T-helper 2 cell (primary cell): ENCODE measurements at places on chromosomes 11 and 22.

DNA sequence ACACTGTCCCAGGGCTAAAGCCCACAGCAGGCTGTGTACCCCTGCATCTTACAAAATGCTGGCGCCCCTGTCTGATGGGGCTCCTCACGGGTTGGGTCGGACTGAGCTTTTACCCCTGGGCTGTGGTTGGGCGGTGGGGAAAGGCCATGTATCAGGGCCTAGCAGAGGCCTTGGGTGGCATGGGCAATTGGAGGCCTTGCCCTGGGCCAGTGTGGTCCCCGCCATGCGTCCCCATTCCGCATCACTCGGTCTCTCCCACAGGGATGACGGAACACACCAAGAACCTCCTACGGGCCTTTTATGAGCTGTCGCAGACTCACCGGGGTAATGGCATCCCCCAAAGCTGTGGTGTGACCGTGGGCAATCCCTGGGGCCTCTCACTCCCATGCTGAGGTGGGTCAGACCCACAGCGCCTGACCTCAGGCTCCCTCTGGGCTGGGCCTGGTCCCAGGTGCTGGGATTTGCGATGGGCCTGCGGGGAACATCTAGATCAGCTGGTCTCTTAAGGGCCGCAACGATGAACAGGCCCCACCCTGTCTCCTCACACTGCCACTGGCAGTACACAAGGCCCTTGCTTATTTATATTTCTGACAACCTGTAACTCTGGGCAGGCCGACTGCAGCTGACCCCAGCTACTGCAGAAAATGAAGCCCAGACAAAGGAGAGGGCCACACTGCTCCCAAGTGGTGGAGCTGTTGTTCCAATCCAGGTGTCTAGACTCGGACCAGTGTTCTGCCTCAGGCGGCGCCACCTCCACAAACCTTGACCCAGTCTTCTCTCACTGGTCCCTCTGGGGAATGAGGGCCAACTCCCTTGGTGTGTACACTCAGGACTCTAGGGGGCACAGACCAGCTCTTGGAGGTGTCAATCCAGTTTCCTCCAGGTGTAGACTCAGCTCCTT is 12.3 kb downstream of the SLC16A8 start:
- DNase-seq, result no peak

- DNase-seq, result no peak
Measured at GRCh38 chr22:30655532-30655931, 12.1 kb downstream of the DUSP18 start.

- no peak for DNase-seq
Measured at GRCh38 chr11:112543390-112543789, 282.7 kb upstream of the PLET1 start.

DNA sequence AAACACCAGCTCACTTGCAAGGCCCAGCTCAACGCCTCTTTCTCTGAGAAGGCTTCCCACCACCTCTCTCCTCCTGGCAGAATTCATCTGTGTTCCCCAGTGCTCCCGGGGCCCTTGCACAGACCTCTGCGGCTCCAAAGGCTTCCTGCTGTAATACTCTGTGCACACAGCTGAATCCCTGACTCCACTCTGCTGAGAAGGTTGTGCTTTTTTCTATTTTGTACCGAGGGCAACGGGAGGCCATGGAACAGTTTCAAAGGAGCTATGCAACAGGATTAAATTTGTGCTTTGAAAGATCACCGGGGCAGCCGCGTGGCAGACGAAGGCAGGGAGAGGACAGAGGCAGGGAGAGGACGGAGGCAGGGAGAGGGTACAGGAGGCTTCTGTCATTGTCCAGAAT is 49.2 kb upstream of the SYT7 start:
- no peak for DNase-seq

GRCh38 chr11:28146123-28146751 is 38.0 kb downstream of the METTL15 start:
- DNase-seq, result no peak

GRCh38 chr11:108580043-108580442 is 13.5 kb downstream of the EXPH5 start:
- no peak for DNase-seq

DNA sequence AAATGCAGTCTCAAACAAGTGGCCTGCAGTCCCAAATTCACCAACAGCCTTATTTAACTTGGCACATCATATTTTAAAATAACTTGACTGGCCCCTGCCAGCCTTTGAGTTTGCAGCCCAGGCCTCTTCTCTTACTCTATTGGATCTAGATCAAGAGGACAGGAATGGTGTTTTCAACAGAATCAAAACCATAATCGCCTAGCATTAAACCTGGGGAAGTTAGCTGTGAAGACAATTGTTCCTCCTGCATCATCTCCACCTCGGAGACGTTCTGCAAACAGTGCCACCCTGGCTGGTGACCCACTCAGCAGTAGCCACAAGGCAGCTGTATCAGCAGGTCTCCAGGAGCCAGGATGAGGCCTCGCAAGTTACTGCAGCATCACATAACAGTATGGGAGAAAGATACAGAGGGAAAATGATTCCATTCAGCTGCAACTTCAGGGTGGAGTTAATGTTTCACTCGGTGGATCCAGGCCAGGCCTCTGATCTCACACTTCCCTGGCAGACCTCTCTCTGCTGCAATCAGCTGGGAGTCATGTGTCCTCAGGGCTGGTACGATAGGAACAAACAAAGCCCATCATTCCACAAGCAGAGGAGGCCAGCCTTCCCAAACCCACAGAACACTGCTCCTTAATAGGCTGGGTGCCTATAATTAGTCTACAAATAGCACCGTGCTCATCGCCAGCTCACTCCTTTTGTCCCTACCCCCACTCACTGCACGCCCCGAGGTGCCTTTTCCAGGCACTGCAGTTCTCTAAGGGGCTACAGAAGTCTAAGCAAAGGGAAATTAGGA is 18.6 kb upstream of the SCN2B start:
- no peak for DNase-seq

GRCh38 chr11:102495161-102496042 is 35.1 kb downstream of the MMP7 start:
- peak; percentile 76 for DNase-seq

DNA sequence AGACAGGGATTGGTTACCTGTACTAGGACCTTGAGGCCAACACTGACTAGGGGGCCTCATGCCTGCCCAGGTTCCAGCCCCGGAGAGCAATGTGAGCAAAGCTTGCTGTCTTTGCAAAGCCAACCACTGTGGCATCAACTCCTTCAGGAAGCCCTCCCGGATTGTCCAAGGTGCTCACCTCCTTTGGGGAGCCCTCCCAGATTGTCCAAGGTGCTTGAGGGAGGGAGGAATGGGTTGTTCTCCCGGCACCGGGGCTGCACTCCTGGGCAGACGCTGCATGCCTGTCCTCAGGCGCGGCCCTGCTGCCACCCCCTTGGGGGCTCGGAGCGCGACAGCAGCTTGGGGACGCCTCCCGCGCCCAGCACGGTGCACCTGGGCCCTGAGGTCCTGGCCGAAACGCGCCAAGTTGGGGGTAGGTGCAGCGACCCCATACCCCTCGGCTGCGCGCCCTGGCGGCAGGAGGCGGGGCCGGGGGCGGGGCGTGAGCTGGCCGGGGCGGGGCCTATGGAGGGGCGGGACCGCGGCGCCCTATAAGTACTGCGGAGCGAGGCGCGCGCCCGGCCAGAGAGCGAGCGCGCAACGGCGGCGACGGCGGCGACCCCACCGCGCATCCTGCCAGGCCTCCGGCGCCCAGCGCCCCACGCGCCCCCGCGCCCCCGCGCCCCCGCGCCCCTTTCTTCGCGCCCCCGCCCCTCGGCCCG is at the start of gene CD81:
CD81 (plus strand) TSS at position 560 of the 701 bp plus-strand sequence. CDS start 240 bp downstream, outside the sequence.
- DNase-seq, result peak; percentile 43

- no peak for DNase-seq
Measured at GRCh38 chr11:43619863-43620505, 60.6 kb upstream of the HSD17B12 start.

DNA sequence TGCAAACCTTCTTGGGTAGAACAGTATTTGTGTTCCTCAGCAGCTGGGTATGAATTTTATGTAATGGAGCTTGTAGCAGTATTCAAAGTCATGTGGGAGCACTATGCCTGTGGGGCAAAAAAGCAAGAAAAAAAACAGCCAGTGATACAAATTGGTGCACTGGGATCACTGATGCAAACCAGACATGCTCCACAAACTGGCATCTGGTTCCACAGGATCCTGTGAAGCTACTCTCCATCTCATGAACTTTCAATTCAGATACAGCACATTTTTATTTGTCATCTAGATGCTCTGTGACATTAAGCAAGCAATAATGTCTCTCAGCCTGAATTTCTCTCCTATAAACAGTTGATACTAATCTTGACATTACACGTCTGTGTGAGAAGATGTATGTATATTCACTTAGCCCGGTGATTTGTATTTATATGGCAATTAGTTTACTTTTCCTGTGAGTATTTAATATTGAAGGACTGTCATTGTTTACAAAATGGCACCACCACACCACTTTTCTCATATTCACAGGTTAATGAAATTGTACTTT is 208.5 kb upstream of the GRIA4 start:
- no peak for DNase-seq

DNA sequence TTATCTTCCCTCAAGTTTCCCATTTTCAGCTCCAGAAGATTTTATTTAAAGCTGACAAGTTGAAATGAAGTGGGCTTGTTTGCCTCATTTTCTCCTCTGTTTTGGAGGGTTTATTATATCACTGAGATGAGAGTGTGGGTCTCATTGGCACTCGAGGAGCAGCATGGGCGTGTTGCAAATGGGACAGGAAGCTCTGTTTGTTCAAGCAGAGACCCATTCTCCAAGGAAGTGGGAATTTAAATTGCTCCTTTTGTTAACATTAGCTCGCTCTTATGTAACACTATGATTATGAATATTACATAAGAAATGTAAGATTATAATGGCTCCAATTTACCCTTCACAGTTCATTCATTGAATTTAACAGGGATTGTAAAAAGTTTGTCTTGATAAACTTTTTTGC is 317.7 kb upstream of the CTSC start:
- no peak for DNase-seq

- DNase-seq, result no peak
Measured at GRCh38 chr22:49328630-49329405, 498.9 kb downstream of the BRD1 start.

DNA sequence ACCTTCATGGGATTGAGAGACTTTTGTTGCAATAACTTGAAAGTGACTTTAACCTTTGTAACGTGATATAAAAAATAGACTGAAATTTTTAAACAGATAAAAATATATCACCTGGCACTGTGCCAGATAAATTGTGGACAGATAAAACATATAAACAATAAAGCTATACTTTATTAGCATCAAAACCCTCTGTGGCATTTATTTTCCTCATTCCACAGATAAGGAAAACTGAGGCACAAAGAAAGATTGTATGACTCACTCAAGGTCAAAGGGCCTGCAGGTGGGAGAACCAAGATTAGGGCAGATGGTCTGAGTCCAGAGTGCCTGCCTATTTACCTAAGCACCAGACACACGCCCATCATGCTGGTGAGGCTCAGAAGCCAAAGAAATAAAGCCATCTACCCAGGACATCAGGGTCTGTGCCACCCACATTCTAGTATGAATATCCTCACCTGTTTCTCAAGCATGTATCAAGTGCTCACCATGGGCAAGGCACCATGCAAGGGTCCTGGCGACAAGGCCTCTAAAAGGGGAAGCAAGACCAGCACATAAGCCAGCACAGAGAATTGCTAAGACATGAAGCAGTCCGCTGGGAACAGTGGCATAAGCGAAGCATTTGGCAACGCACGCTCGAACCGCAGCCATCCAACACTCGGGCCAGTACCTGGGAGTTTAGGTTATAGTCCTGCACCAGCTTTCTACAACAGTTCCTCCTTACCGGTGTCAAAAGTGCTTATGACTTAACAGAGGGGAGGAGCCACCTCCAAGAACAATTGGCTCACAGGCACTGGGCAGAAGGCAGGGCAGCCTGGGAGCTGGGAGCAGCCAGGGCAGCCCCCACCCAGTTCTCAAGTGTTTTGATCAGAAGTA is 17.6 kb downstream of the MYH9 start:
- no peak for DNase-seq

- no peak for DNase-seq
Measured at GRCh38 chr11:68942095-68942620, 38.5 kb downstream of the IGHMBP2 start.

- no peak for DNase-seq
Measured at GRCh38 chr22:25051983-25052710, 99.6 kb downstream of the KIAA1671 start.

GRCh38 chr11:117678658-117679406 is 118.2 kb downstream of the DSCAML1 start:
- no peak for DNase-seq

DNA sequence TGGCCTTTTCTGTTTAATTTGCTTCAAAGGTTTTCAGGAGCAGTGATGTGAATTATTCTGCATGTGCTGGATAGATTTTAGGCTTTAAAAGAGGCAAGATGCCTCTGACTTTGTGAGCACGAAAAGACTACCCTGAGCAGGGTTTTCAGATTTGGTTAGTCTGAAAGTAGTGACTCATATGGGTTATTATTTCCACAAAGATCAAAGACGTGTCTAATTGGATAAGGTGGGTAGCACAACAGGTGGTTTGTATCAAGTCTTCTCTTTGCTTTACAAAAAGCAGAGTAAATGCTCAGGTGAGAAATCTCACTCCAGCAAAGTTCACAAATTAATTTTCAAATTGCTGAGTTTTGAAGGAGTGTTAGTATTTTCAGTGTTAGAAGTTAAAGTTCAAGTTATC is 37.6 kb upstream of the DBX1 start:
- peak; percentile 11 for DNase-seq

- DNase-seq, result no peak
Measured at GRCh38 chr22:48718818-48719500, 1108.7 kb downstream of the BRD1 start.

- no peak for DNase-seq
Measured at GRCh38 chr22:43164636-43165035, 13.3 kb downstream of the TSPO start.

- DNase-seq, result no peak
Measured at GRCh38 chr22:22187299-22187698, 57.3 kb upstream of the VPREB1 start.

DNA sequence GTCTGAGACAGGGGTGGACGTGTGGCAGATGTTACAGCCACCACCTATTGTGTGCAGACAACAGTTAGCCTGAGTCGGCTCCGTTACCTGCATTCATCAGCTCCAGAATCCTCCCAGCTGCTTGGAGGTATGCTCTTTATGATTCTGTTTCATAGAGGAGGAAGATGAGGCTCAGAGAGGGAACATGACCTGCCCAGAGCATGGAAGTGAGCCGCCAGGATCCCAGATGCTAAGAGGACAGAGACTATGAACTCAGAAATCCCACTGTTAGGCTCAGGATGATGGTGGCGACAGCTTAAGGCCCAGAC is 1.5 kb downstream of the EMID1 start:
- no peak for DNase-seq

GRCh38 chr11:62546244-62546928 is at the start of gene AHNAK:
Gene AHNAK (minus strand): TSS chr11:62546806. CDS start chr11:62536098, 10,708 bp downstream.
- DNase-seq, result no peak

DNA sequence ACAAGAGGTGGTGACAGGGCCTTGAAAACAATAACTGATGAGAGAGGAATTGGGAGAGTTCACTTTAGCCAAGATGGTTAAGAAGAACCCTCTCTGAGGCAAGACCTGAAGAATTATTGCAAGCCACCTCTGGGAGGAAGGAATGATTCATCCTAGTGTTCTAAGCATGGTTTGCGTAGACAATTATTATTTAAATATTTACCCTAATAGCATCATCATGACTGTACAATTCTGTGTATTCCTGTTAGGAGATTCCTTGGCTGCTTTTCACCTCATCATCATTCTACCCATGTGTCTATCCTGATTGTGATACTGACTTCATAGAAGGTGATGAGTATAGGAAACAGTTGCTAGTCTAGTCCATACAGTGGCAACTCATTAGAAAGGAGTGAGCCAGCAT is 264.4 kb downstream of the DDX10 start:
- DNase-seq, result no peak
